Activated naive CD8-positive, alpha-beta T cell treated with anti-CD3 and anti-CD28 coated beads, Interleukin-2, amount 50 U/mL, for 24 hours (primary cell): ENCODE measurements at places on chromosomes 5 and 9.

DNA sequence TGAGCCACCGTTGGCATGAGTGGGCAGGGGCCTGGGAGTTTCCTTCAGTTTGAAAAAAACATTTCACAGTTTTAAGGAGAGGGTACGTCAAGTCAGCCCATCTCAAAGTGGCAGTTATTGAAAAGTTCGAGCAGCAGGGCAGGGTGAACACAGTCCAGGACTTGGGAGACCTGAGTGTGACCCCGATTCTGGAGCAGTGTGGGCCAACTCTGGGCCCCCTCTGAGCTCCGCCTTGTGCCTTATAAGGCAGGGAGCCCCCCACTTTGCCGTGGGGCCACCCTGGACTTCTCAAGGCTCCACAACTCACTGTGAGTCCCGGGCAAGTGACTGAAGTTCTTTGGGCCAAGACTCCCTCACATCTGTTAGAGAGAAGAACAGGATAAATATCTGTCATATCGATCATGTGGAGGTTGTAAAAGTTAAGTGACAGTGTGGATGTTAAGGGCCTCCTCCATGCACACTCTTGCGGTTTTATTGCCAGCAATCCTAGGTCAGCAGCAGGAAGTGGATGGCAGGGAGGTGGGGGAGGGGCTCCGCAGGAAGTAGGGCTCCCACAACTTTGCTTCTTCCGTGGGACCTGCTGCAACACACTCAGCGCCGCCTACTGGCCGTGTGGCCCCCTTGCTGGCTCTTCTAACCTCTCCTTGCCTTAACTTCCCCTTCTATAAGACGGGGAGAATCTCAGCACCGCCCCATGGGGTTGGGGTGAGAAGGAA is 38.4 kb downstream of the HRH2 start:
- peak; percentile 86 for DNase-seq

DNA sequence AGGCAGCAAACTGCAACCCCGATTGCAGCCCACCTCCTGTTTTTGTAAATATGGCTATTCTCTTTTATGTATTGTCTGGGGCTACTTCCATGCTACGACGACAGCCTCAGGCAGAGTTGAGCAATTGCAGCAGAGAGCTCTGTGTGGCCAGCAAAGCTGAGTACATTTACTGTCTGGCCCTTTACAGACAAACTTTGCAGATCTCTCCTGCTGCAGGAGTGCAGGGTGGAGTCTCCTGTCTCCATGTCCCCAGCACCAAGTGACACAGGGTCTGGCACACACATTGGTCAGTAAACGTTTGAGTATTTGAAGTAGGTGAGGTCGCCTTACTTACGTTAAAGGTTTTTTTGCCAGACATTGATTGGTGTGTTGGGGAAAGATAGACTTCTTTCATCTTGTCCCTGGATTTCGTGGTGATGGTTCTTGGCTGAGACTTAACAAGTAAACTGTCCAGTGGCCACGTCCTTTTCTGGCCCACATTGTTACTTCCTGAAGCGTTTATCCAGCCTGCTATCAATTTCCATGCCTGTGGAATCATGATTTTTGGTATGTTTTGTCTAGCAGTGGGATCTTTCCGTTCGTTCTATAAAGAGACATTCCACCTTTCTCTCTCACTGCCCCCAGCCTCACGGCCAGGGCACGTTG is 27.2 kb downstream of the PRRC2B start:
- DNase-seq = no peak

GRCh38 chr5:16642867-16643266 is 26.1 kb upstream of the RETREG1 start:
- DNase-seq = no peak

DNA sequence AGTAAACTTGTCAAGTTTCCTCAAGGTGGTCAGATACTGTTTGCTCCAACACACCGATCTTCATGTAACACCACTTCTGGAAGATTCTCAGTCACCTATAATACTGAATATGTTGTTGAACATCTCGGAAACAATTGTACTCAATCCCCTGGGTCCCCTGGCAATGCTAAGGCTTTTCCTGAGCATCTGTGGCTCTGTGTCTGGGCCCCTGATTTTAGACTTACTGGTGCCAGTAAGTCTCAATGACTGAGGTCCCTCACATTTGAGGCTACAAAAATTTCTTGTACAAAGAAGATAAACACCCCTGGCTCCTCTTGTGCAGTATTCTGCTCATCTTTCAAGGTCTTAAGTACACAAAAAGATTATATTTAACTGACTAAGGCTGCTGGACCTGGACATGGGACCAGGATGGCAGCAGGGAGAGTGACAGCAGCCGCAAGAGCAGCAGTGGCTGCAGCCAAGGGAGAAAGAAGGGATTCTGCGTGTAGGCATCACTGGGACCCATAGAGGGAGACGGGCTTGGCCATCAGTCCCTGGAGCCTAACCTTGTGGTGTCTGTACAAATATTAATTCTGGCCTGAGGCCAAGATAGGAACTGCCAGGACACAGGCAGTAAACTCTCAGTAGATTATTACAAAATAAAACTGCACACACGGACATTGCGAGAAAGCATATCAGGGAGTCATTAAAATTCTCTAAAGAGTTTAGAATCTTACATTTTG is 49.0 kb upstream of the TNPO1 start:
- DNase-seq = no peak

GRCh38 chr9:135067096-135067710 is 20.3 kb upstream of the OLFM1 start:
- DNase-seq = no peak

- no peak for DNase-seq
Observed at GRCh38 chr5:96200641-96201040, 232.4 kb downstream of the PCSK1 start.

DNA sequence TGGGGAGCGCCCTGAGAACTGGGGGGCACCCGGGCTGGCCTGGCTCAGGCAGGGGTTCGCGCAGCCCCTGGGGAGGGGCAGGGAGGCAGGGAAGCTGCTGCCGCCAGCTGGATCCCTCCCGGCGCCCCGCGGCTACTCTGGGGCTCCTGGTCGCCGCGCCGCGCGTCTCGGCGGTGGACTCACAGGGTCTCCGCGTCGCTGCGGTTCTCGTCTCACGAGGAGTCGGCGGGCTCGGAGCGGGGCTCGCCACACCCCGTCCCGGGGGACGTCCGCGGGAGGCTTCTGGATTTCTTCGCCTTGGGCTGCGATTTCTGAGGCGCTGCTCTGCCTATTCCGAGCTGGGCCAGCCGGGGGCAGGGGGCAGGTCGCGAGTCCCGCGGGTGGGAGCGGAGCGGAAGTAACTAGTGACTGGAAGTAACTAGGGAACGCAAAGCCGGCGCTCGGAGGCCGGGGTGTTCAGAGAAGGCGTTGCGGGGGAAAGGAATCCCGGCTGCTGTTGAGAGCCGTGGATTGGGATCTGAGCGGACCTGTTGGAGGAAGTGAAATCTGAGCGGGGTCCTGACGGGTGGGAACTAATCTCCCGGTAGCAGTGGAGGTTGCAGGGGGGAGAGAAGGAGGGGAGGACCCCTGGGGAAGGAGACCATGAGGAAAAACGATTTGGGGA is 511 bp downstream of the CYSTM1 start:
- peak; percentile 62 for DNase-seq

GRCh38 chr9:106922026-106922425 is 59.1 kb downstream of the ZNF462 start:
- no peak for DNase-seq

DNA sequence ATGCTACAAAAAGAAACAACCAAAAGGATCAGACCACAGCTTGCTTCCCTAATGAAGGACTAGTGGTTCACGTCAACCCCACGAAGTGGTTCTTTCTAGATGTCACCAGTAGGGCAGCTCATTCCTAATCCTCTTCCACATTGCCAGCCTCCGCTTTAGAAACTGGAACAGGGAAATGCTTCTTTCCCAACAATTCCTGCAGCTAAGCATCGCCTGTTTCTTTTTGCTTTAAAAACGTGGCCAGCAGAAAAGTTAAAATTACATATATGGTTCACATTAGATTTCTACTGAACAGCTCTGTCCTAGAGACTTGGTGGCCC is 100.2 kb downstream of the MTX3 start:
- no peak for DNase-seq

- DNase-seq = no peak
Observed at GRCh38 chr5:106862450-106863193, 808.1 kb downstream of the EFNA5 start.

- DNase-seq = peak; percentile 17
Observed at GRCh38 chr5:43631182-43631910, 28.4 kb downstream of the NNT start.

- DNase-seq = no peak
Observed at GRCh38 chr9:76591256-76591950, 132.4 kb downstream of the GCNT1 start.

DNA sequence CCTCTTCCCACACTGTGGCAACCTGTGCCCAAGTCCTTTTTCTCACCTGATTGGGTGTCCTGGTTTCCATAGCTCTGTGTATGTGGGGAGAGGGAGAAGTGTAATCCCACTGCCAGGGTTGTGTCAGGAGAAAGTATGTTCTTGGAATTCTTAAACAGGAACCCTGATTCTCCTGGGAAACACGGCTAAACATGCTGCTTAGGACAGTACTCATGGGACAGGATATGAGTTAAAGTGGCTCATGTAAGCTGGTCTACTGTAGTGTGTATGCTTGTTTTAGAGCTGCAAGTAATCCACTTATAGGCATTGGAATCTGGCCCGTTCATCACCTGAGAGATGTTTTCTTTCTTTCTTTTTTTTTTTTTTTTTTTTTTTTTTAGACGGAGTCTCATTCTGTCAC is 23.9 kb downstream of the ARHGEF28 start:
- no peak for DNase-seq

- no peak for DNase-seq
Observed at GRCh38 chr5:28380167-28380566, 1341.8 kb upstream of the CDH9 start.

DNA sequence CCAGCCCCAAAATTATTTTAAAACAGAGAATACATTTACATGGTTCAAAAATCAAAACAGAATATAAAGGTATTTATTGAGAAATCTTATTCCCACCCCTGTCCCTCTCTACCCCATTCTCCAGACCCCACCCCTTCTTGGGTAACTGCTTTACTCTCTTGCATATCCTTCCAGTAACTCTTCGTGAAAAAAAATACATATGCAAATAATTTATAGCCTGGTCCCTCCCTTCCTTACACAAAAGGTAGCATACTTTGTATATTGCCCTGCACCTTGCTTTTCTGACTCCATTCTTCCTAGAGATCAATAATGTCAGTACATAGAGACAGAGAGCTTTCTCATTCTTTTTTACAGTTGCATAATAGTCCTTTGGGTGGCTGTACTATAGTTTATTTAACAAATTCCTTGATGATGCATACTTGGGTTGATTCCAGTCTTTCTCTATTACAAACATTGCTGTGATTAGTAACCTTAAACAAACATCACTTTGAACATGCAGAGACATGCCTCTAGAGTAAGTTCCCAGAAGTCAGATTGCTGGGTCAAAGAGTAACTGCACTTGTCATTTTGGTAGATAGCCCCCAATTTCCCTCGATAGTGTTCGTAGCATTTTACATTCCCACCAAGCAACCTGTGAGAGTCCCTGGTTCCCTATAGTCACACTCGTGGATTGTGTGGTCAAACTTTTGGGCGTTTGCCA is 47.9 kb downstream of the STOM start:
- no peak for DNase-seq

GRCh38 chr9:137786511-137786920 is 91.1 kb upstream of the CACNA1B start:
- DNase-seq = no peak

GRCh38 chr9:74724317-74724716 is 163.4 kb downstream of the TRPM6 start:
- DNase-seq = no peak

- DNase-seq = no peak
Observed at GRCh38 chr9:72485821-72486593, 35.4 kb upstream of the TMC1 start.

- no peak for DNase-seq
Observed at GRCh38 chr5:6788439-6788838, 75.2 kb downstream of the TENT4A start.

DNA sequence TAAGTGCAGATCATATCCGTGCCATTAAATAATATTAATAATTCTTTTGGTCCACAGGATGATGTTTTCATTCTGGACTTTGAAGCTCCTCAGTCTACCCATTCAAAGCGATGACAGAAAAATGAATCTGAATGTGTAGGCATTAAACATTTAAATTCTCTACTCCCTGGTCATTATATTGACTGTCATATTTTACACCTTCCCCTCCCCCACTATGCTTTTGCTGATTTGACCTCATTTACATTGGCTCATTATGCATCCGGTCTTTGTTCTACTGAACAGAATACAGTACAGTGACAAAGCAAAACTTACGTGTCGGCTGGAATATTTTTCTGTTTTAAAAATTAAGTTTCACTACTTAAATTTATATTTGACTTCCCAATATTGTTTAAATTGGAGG is 289.7 kb upstream of the TMEM161B start:
- no peak for DNase-seq

GRCh38 chr5:74231697-74232096 is 408.8 kb downstream of the ENC1 start:
- DNase-seq = no peak

GRCh38 chr9:133476036-133476931 is 2.6 kb downstream of the SLC2A6 start:
- DNase-seq = no peak

DNA sequence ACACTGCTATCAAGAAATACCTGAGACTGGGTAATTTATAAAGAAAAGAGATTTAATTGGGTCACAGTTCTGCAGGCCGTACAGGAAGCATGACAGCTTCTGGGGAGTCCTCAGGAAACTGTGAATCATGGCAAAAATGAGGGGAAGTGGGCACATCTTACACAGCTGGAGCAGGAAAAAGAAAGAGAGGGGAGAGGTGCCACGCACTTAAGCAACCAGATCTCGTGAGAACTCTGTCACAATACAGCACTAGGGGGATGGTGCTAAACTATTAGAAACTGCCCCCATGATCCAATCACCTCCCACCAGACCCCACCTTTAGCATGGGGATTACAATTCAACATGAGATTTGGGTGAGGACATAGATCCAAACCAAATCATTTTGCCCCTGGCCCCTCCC is 105.5 kb upstream of the CPLX2 start:
- DNase-seq = no peak

DNA sequence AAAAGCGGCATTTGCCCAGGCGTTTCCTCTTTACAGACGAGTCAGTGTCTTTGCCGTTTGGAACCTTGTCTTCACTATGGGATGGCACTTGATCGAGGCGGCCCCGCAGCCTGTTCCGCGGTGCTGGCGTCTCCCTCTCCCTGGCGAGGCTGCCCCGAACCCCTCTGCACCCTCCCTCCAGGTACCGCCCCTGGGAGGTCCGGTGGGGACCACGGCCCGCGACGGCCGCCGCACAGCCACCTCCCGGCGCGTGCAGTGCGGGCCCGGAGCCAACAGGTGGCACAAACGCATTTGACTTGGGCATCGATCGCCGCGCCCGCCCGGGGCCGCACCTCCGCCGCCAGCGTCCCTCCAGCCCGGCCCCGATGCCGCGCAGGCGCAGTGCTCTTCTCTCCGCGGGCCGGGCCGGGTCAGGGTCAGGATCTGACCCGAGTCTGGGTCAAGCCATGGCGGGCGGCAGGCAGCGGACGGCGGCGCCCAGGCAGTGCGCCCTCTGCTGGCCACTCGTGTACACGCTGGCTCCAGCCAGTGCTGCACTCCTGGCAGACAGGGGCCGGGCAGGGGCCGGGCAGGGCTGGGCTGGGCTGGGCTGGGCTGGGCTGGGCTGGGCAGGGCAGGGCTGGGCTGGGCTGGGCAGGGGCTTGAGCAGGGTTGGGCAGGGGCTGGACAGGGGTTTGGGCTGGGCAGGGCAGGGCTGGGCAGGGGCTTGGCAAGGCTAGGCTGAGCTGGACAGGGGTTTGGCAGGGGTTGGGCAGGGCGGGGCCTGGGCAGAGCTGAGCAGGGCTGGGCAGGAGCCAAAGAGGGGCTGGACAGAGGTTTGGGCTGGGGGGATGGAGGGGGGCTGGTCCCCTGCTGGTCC is 155.8 kb upstream of the IRX4 start:
- peak; percentile 70 for DNase-seq

- DNase-seq = no peak
Observed at GRCh38 chr5:172830876-172831662, 3.0 kb upstream of the ERGIC1 start.
